NCI-H1417 treated with DMSO at 0.1 percent for 48 hours (cell line): ENCODE measurements at places on chromosomes 7 and 10.

GRCh38 chr7:42314696-42315095 is 77.7 kb upstream of the GLI3 start:
- no peak for DNase-seq

DNA sequence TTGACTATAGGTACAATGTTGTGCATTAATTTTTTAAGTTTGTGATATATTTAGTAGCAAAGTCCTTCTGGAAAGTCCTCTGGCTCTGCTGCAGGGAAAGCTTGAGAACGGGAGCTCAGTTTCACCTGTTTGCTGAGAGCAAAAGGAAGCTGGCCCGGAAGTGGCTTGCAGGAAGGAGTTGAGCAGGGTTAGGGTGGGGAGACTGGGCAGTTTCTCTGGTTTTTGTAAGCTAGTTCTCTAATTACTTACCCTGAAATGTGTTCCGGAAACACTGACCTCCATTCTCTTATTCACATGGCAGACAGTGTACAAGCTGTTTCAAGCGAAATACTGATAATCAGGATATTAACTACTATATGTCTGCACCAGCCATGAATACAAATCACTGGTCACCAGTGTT is 22.3 kb downstream of the MAP3K8 start:
- no peak for DNase-seq

- DNase-seq, result no peak
Observed at GRCh38 chr10:19719284-19719683, 96.9 kb upstream of the PLXDC2 start.

GRCh38 chr7:83161899-83162401 is 734 bp downstream of the PCLO start:
- DNase-seq, result no peak

DNA sequence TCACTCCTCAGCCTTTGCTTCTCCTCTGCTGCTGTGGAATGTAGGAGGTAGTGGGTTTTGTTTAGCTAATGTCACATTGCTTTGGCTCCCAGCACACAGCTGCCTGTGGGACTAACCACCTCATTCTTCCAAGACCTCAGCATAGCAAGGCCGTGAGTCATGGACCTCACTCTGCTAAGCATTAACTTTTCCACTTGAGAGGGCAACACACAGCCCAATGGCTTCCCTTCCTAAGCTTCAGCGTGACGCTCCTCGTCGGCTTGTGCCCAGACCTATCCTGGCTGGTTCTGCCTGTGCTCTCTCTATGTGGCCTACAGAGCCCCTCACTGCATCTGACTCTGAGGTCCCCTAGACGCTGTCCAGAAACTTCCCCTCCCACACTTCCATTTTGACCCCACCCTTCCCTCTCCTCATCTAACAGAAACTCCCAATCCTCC is 23.3 kb downstream of the MYOF start:
- DNase-seq, result no peak

GRCh38 chr10:11782793-11783557 is 40.2 kb upstream of the PROSER2 start:
- DNase-seq, result no peak

GRCh38 chr7:98314469-98314868 is 33.0 kb downstream of the BRI3 start:
- DNase-seq, result no peak

- no peak for DNase-seq
Observed at GRCh38 chr10:87668324-87669074, 8.8 kb downstream of the PAPSS2 start.

GRCh38 chr10:62583876-62584615 is 209.9 kb downstream of the ZNF365 start:
- DNase-seq, result no peak

- DNase-seq, result no peak
Observed at GRCh38 chr7:65509368-65510186, 135.9 kb downstream of the ZNF92 start.

- DNase-seq, result no peak
Observed at GRCh38 chr10:94173594-94173993, 179.9 kb downstream of the PLCE1 start.

DNA sequence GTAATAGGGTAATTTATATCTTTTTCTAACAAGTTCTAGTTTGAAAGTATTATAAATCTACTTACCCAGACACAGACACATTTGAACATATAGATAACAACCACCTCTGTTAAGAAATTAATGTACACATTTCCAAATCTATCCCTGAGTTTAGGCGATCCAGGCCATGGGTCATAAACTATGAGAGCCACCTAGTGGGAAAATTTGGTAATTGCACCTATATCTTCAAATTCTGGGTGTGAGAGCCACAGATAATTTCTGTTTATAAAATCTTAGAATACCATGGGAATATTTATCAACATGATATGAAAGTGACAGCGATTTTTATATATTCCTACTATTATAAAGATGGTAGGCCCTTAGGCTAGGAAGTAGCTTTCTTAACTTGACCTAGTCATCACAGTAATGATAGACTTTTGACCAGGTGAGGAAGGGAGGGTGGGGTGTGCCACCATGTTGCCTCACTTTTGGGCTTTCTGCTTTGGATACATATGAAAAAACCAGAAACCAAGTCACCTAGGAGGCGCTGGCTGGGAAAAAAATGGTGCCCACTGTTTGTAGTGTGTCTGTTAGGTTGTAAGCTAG is 8.0 kb upstream of the EPHA1 start:
- DNase-seq, result no peak

GRCh38 chr10:47023237-47024045 is 112.2 kb downstream of the PTPN20 start:
- no peak for DNase-seq

GRCh38 chr7:86012971-86013370 is 630.7 kb upstream of the GRM3 start:
- DNase-seq, result no peak

DNA sequence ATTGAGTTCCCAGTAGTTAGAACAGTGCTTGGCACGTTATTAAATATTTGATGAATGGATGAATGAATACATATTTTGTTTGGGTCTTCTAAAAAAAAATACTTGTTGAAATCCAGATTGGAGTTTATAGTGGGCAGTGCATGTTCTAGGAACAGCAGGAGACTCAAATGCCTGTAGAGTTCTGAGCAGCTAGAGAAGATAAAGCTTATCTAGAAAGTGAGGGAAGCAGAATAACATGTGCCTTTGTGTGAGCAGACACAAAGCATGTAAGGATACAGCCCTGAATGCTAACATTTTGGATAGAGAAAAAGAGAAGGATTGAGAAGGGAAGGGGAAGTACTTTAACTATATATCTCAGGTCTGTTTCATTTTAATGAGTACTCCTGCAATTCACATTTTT is 71.9 kb downstream of the SRI start:
- DNase-seq, result no peak

- DNase-seq, result no peak
Observed at GRCh38 chr10:13978533-13979115, 352.1 kb downstream of the FRMD4A start.

- DNase-seq, result no peak
Observed at GRCh38 chr10:70461397-70462348, 16.9 kb upstream of the PALD1 start.

DNA sequence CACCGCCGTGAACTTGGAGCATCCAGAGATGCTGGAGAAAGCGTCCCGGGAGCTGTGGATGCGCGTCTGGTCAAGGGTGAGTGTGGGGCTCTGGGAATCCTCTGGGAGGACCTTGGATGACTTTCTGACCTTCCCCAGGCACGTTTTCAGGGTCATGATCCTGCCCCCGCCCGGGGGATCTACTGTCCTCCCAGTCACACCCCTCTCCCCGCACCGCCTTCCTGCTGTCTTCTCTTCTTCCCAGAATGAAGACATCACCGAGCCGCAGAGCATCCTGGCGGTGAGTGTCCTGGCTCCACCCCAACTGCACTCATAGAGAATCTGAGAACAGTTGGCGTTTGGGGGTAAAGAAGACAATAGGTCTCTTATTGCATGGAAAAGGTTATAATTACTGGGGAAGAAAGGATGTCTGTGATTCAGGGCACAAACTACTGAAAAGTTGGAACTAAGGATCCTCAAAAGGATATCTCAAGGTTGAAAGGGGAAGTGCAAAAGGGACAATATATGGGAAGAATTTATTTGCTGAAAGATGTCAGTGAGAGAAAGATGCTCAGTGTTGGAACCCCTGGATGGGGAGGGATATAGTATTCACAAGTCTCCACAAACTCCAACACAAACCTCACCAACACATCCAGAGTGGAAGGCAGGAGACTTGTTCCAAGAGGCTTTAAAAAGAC is 1.9 kb downstream of the GSTK1 start:
- no peak for DNase-seq

DNA sequence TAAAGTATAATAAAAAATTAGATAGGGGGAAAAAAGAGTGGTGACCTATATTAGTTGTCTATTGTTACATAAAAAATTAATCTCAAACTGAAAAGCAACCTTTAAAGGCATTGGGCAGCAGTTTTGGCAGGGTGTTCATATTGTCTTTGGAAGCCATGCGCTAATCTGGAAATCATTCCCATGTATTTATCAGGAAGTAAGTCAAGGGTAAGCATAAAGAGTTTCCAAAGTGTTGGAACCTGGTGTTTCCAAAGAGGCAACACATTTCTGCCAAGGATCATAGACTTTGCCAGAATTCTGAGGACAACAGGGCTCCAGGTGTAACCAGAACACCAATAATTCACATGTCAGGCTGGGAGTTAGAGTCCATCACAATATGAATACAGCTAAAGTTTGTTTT is 55.7 kb upstream of the EGFR start:
- DNase-seq, result no peak

- DNase-seq, result no peak
Observed at GRCh38 chr7:13541326-13541725, 448.1 kb downstream of the ETV1 start.

GRCh38 chr10:102801978-102802377 is 35.2 kb downstream of the CYP17A1 start:
- DNase-seq, result no peak

- DNase-seq, result no peak
Observed at GRCh38 chr10:794382-794956, 105.0 kb upstream of the DIP2C start.

DNA sequence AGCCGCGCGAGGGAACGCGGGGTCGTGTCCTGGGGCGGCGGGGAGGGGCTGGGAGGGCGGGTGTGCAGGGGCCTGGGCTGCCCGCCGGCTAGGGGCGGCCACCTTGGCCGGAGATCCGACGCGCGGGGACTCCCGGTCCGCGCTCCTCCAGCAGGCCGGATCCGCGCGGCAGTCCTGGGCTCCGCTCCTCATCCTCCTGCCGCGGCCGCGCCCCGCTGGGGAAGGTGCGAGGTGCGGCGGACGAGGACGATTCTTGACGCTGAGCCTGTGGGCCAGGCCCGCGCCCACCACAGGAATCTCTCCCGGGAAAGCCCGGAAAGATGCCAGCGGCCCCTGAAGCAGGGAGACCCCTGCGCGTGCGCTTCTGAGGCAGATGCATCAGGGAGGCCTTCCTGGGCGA is 6.6 kb upstream of the OGDHL start:
- no peak for DNase-seq

GRCh38 chr7:122682815-122683550 is 15.9 kb downstream of the RNF133 start:
- no peak for DNase-seq

DNA sequence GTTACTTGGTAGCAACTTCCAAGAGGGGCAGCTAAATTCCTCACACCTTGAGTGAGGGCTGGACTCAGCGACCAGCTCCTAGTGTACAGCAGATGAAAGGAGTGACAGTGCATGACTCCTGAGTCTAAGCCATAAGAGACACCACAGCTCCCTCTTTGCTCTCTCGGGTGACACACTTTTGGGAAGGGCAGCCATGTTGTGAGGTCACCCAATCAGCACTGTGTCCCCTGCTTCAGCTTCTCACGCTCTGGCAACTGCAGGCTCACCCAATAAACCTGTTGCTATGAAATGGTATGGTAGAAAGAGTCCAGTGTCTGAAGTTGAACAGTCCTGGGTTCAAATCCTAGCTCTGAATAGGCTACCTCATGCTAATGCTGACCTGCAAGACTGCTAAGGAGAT is 20.9 kb downstream of the TMEM130 start:
- DNase-seq, result no peak

- no peak for DNase-seq
Observed at GRCh38 chr7:141463986-141464385, 87.2 kb upstream of the AGK start.
